Activated T-cell treated with anti-CD3 and anti-CD28 coated beads, Interleukin-2, amount 50 U/mL, for 72 hours (primary cell): ENCODE measurements at places on chromosomes 5 and 9. TPM values are rescaled to one million over a fixed set of nuclear protein-coding genes. Genes with fewer than 3 reads are reported as not detected.

DNA sequence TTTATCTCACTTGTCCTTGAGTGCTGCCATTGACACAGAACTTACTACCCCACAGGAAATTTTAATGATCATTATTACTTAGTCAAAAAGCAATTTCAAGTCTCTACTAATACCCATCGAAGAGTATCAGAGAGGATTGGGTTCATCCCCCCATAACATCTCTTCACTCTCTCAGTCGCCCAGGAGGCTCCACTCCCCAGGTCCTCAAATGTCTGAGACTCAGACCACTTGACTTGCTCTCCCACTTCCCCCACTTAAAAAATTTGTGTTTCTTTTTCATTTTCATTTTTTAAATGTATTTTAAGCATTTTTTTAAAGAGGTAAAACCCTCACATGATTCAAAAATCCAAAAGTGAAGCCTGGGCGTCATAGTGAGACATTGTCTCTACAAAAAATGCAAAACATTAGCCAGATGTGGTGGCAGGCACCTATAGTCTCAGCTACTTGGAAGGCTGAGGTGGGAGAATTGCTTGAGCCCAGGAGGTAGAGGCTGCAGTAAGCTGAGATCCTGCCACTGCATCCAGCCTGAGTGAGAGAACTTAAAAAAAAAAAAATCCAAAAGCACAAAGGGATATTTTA lies 56.8 kb upstream of the TRAF1 start:
- no peak for DNase-seq
- no peaks in the 10 kb centered on the region for H3K4me1 ChIP-seq

- H3K27ac ChIP-seq = peak overlapping the region; percentile 97
- peaks cover 11% of the 10 kb centered on the region for H3K36me3 ChIP-seq
- no peaks in the 10 kb centered on the region for H3K27me3 ChIP-seq
- no peak for DNase-seq
- H3K4me3 ChIP-seq = peak overlapping the region; percentile 78
- H3K4me1 ChIP-seq = peaks cover 100% of the 10 kb centered on the region
Observed at GRCh38 chr5:119279093-119279492, 76.7 kb upstream of the TNFAIP8 start.

GRCh38 chr9:102700936-102701335 lies 294.2 kb upstream of the CYLC2 start:
- no peak overlapping the region for H3K4me3 ChIP-seq
- no peaks in the 10 kb centered on the region for H3K27me3 ChIP-seq
- H3K27ac ChIP-seq = no peak overlapping the region
- no peaks in the 10 kb centered on the region for H3K36me3 ChIP-seq

GRCh38 chr9:99255651-99256050 lies 33.6 kb downstream of the SEC61B start:
- no peak overlapping the region for H3K27ac ChIP-seq
- no peak for DNase-seq
- no peak overlapping the region for H3K4me3 ChIP-seq
- H3K36me3 ChIP-seq = peaks cover 3% of the 10 kb centered on the region
- H3K4me1 ChIP-seq = peaks cover 59% of the 10 kb centered on the region
- peaks cover 19% of the 10 kb centered on the region for H3K27me3 ChIP-seq

DNA sequence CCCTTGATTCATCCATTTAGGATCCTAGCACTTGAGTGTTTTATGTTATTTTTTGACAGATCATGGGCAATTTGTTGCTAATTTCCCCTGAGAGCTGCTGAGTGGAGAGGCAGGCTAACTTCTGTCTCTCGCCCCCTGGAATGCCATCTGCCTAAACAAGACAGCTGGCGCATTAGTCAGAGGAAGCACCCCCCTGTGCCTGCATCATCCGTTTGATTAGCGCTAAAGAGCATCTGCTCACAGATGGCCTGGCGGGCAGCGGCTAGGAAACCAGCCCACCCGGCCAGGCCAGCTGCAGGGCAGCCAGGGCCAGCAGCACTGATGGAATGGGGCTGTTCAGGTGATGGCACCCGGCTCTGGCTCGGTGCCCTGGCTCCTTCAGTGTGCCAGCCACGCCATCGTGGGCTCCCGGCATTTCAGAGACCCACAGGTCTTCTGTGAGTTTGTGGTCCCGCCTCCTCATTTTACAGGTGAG lies 22.9 kb upstream of the ASS1 start:
- no peak for DNase-seq
- no peak overlapping the region for H3K27ac ChIP-seq
- no peaks in the 10 kb centered on the region for H3K36me3 ChIP-seq
- H3K4me3 ChIP-seq = no peak overlapping the region
- no peaks in the 10 kb centered on the region for H3K4me1 ChIP-seq
- no peaks in the 10 kb centered on the region for H3K27me3 ChIP-seq

DNA sequence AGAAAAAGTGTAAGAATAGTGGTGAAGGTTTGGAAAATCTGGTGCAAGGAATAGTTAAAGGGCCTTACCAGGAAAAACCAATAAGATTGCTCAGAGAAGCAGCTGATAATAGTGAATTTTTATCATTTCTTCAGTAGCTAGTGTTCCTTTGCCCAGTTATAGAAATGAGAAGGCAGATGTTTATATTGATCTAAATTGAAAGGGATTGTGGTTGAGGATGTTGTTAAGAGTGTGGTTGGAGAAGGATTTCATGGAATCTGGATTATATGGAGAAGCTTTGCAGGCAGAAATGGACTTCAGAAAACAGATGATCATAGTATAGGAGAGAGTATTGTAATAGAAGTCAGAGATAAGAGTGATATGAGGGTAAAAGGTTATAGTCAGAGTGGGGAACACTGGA lies 102.6 kb downstream of the XRCC4 start:
- H3K27me3 ChIP-seq = no peaks in the 10 kb centered on the region
- H3K4me3 ChIP-seq = no peak overlapping the region
- no peak for DNase-seq
- H3K36me3 ChIP-seq = no peaks in the 10 kb centered on the region
- no peak overlapping the region for H3K27ac ChIP-seq

GRCh38 chr5:95731571-95732554 lies 727 bp downstream of the RHOBTB3 start:
- peak overlapping the region; percentile 91 for H3K4me3 ChIP-seq

DNA sequence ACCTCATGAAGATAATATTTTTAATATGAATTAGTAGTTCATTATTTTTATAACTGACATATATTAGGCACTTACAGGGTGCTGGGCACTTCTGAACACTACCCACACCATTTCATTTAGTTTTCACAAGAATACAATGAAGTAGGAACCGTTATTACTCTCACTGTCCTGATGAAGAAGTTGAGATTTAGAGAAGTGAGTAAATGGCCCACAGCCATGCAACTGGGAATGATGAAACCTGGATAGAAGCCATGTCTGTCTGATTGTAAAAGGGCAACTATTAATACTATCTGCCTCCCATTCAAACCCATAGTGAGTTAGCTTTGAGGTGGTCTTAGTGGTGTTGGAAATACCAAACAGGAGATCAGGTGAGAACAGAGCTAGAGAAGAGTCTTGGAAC lies 29.6 kb upstream of the OTULINL start:
- H3K27me3 ChIP-seq = no peaks in the 10 kb centered on the region
- peaks cover 7% of the 10 kb centered on the region for H3K4me1 ChIP-seq
- H3K36me3 ChIP-seq = peaks cover 13% of the 10 kb centered on the region
- H3K4me3 ChIP-seq = no peak overlapping the region
- no peak for DNase-seq

GRCh38 chr5:34682926-34683623 lies 26.9 kb downstream of the RAI14 start:
- H3K27me3 ChIP-seq = peaks cover 5% of the 10 kb centered on the region
- H3K27ac ChIP-seq = no peak overlapping the region
- no peaks in the 10 kb centered on the region for H3K36me3 ChIP-seq
- no peak for DNase-seq
- peaks cover 21% of the 10 kb centered on the region for H3K4me1 ChIP-seq
- no peak overlapping the region for H3K4me3 ChIP-seq

DNA sequence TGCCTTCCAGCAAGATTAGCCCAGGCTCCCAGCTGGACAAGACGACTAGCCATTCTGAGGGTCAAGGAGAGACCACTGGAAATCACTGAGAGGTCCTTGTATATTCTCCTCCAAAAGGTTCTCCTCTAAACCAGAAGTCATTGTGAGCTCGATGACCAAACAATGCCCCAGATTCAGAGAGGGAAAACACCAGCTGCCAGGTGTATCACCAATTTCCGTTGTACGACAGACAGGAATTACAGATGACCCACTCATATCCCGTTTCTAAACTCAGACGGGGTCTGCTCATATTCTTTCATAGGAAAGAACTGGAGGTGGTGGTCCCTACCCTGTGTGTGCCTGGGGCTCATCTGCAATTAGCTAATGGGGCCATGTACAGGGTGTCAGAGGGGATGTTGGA lies 14.2 kb downstream of the FAXDC2 start:
- DNase-seq = no peak
- H3K4me1 ChIP-seq = no peaks in the 10 kb centered on the region
- no peak overlapping the region for H3K27ac ChIP-seq
- no peaks in the 10 kb centered on the region for H3K36me3 ChIP-seq
- H3K4me3 ChIP-seq = no peak overlapping the region

GRCh38 chr5:129724222-129724621 lies 23.7 kb upstream of the MINAR2 start:
- H3K36me3 ChIP-seq = no peaks in the 10 kb centered on the region
- H3K4me1 ChIP-seq = no peaks in the 10 kb centered on the region
- H3K27ac ChIP-seq = no peak overlapping the region
- no peak overlapping the region for H3K4me3 ChIP-seq

Gene BHMT2
- total RNA-seq = not detected

Gene CDX1
- total RNA-seq = not detected

Gene PCDHA8
- not detected for total RNA-seq

Gene ZNF367
- 22.6 TPM for total RNA-seq

Gene ARL14EPL
- not detected for total RNA-seq

Gene GARIN3
- 0.39 TPM for total RNA-seq

Gene RAB3C
- not detected for total RNA-seq
